SJSA1 (cell line): ENCODE measurements at places on chromosomes 4 and X. TPM values are rescaled to one million over a fixed set of nuclear protein-coding genes. Genes with fewer than 3 reads are reported as not detected.

KCNE5 gene
- not detected in 2 replicates for total RNA-seq

ETDC gene
- total RNA-seq, result not detected in 2 replicates

TREX2 gene
- 0.39 TPM in 1 of 2 replicates, not detected in the other for total RNA-seq

- no peak for DNase-seq
Measured at GRCh38 chr4:88991746-88992145, 65.2 kb downstream of the FAM13A start.
